Kasumi-1 (cell line): ENCODE measurements at places on chromosomes 3 and 15.

GRCh38 chr3:136817448-136817847, 1.5 kb upstream of the SLC35G2 start:
- DNase-seq, result no peak

GRCh38 chr3:44424758-44425157, 52.7 kb downstream of the ZNF445 start:
- DNase-seq, result no peak

DNA sequence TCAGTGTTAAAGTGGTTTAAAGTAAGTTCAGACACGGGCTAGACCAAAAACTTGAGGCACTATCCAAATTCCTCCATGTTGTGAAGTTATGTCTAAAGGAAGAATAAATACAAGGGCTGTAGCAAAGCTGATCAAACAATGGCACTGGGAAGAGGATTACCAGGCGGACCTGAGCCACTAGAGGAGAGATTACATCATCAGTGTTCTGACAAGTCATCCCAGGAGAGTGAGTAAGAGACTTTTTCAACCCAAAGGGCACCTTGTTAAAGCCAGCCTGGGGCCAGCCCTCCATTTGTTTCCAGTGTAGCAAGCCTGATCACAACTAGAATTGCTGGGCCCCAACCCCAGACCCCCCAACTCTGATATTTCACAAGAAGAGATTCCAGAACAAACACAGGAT, 166.9 kb downstream of the DCLK3 start:
- no peak for DNase-seq

DNA sequence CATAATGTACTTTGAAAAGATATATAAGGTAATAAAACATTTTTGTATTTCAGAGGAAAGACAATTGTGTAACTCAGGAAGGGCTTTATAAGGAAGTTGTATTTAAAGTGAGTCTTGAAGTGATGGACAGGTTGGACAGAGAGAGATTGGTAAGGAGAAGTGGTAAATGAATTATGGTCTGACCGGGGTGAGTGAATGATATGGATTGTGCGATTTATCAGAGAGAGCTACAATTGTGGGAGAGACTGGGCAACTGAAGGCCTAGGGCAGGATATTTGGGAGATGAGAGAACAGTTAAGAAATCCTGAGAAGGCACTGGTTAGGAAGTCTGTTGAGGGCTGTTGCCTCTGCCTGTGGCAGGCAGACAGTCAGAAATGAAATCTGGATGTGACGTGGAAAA, 14.8 kb downstream of the IL1RAP start:
- DNase-seq, result no peak

DNA sequence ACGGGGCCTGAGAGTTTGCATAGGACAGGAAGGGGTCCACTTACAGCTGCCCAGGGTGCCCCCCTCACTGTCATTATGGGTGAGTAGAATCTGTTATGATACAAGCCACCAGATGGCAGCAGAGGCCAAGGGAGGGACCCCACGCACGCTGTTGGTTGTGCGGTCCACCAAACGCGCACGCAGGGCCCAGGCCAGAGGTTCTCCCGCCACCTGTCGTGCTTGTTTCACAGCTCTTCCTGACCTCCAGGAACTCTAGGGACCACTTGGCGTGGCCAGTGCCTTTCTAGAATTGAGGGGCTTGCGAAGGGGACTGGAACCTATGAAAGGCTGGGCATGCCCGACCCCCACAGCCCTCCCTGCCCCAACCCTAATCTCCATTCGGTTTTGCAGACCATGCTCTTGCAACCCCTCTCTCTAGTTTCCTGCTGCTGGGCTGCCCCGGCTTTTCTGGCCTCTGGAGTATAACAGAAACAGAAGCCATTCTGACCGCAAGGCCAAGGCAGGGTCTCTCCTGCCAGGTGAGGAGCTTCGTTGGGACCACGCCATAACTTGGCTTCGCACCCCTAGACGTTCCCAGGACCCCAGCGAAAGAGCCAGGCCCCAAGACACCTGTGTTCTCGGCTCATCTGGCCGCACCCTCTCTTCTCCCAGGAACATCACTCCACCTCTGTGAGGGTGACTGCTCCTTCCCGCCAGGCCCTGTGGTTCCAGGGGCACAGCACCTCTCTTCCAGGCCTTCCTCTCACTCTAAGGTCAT, 46.0 kb downstream of the ALDH1L1 start:
- DNase-seq, result peak; percentile 49
